SHP77 (cell line): ENCODE measurements at places on chromosomes 5 and 9.
A peak's percentile ranks its signal among the peaks of the same experiment; 100 is the strongest.

DNA sequence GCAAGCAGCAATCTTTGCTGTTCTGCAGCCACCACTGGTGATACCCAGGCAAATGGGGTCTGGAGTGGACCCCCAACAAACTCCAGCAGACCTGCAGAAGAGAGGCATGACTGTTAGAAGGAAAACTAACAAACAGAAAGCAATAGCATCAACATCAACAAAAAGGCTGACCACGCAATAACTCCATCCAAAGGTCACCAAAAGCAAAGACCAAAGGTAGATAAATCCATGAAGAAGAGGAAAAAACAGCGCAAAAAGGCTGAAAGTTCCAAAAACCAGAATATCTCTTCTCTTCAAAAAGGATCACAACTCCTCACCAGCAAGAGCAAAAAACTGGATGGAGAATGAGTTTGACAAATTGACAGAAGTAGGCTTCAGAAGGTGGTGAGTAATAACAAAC is 23.4 kb downstream of the FRMD3 start:
- no peak for DNase-seq

GRCh38 chr5:114360816-114361723 is 800 bp upstream of the KCNN2 start:
- DNase-seq, result no peak

DNA sequence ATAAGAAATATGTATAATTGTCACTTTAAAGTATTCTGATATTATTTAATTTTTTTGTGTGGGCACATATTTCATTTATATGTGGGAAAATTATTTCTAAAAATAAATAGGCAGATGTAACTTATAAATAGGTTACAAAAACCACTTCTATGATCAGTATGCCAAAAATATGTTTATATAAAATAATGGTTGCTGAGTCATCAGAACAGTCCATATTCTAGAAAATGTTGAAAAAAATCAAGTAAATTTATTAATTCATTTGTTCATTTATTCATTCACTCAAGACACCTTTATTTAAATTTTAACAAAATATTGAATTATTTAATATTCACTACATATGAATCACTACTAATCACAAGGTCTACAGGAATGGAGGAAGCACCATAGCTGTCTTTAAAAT is 1387.3 kb upstream of the C9orf72 start:
- DNase-seq, result no peak

DNA sequence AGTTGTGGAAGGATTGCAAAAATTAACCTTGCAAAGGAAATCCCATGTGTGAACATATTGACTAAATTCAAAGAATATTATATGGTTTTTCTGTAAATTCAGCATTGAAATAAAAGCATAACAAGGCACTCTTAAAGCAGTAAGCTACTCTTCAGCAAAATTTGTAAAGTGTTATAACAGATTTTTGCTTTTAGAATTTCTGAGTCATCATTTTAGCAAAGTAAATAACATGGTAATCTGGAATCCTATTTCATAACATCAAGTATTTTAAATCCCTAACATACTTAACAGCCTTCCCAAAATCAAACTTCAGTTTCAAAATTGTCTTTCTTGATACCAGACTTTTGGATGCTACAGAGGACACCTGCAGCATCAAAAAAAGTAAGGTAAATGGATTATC is 436.0 kb upstream of the CDH9 start:
- DNase-seq, result no peak

- peak; percentile 36 for DNase-seq
Observed at GRCh38 chr9:115593587-115594091, 475.7 kb upstream of the TNC start.

- no peak for DNase-seq
Observed at GRCh38 chr5:113062869-113063508, 86.4 kb downstream of the DCP2 start.

DNA sequence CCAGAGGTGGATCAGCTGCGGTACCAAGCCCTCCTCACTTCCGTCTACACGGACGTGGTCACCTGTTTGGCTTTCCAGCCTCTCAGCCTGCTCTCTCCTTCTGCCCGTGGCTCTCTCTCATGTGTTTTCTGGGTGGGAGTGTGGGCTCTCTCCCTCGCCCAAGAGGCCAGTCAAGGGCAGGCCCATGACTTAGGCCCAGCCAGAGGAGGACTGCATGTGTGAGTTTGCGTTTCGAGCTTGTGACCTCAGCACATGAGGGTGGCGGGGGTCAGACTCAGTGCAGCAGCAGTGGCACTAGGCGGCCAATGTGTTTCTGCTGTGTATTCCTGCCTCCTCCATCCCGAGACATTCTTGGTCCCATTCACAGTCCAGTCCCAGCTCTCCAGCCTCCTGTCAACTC is 82.5 kb upstream of the SMIM23 start:
- no peak for DNase-seq

DNA sequence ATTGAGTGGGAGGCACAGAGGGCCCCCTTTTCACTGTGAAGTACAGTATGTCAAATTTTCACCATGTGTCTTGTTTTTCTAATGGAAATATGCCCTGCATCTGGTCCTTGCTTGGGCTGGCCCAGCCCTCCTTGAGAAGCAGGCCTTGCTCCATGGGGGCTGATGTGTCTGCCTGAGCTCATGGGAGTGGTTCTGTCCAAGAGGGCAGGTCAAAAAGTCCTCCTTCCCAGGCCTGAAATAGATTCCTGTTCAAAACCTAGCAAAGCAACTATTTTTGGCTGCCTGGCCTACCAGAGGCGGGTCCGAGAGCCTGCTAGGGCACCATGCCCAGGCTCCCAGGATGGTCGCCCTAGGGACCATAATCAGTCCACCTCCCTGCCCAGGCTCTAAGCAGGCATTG is 40.5 kb upstream of the NEURL1B start:
- DNase-seq, result no peak

DNA sequence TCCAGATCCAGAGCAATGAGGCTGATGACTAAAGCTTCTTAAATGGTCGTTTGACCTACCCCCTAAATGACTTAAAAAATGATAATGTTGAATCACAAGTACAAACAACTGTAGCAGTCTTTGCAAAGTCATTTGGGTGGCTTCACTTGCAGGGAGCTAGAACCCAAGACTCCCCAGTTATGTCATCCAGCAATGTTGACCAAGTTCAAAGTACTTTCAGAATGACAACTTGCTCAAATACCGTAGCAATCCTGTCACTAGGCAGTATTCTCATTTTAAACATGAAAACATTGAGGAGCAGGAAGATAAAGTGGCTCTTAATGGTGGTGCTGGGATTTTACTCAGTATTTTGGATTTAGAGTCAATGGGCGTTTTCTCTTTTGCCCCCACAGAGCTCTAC is 1217.0 kb upstream of the DMAC1 start:
- DNase-seq, result no peak

- no peak for DNase-seq
Observed at GRCh38 chr9:18909140-18910018, 123.6 kb downstream of the SAXO1 start.

- no peak for DNase-seq
Observed at GRCh38 chr5:139403418-139403786, 487 bp downstream of the SPATA24 start.

GRCh38 chr5:134736173-134736812 is 2.1 kb upstream of the CAMLG start:
- no peak for DNase-seq

- no peak for DNase-seq
Observed at GRCh38 chr5:145953202-145953601, 16.8 kb downstream of the SH3RF2 start.

GRCh38 chr5:177429248-177430040 is 3.0 kb downstream of the GRK6 start:
- DNase-seq, result no peak

DNA sequence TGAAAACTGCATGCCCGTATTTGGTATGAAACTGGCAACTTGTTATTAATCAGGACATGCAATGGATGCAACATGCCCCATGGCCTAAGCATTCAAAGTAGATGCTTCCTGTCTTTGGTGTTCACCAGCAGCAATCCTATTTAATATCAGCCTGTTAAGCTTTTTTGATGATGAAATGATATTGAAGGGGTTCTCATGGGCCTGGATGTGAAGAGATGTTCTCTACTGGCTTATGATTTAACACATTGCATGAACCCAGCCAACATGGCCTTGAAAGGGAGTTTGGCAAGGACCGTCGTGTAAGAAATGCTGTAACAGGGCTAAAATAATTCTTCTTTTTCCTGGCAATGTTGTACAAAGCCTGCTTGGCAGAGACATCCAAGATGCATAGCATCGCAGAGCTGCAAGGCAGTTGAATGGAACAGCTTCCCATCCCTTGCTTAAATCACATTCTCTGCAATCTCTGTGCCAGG is 111.2 kb downstream of the SMARCA2 start:
- DNase-seq, result no peak

DNA sequence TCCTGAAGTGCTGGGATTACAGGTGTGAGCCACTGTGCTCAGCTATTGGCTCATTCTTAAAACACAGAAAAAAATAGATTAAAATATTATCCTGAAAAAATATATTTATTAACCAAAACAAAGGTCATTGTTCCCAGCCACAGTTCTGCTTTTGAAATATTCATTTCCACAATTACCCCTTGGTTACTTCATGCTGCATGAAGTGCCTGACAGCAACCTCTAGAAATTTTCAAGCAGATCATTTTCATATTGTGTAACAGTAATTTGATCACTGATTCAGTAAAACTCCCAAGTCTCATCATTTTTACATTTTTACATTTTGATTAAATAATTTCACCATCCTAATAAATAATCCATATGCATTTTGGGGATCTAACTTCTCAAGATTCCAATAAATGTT is 18.8 kb upstream of the GNAQ start:
- DNase-seq, result no peak

- DNase-seq, result no peak
Observed at GRCh38 chr5:133669472-133669871, 57.1 kb upstream of the FSTL4 start.

- DNase-seq, result no peak
Observed at GRCh38 chr5:54700986-54701578, 183.5 kb downstream of the SNX18 start.

DNA sequence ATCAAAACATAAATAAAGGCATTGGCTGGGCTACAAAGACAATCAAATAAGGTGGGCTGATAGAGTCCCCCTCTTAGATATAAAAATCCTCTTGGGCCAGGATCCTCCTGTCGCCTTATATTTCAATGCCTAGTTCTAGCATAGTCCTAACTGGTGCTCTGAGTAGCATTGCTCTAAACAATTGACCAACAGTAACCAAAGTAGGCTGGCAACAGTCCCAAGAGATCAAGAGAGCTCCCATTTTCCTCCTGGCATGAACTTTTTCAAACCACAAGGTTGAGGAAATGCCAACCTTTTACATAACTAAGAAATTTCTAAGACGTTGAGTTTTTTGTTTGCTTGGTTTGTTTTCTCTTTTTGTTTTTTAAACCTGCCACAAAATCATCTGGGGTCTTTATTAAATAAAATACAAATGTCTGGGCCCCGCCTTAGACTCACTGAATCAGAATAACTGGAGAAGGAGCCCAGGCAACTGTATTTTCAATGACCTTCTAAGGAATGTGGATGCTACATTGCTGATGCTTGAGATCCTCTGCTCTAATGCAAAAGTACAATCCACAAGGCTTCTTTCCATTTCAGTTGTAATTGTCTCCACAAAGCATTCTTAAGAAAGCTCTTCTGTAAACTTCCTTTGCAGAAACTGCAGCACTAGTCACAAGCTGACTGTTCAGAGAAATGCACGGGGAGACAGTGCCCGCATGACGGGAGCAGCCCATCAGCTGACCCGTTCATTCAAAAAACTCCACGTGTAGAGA is 2.9 kb downstream of the SLC45A2 start:
- no peak for DNase-seq

GRCh38 chr5:171872666-171873065 is 87.0 kb downstream of the SMIM23 start:
- DNase-seq, result no peak

GRCh38 chr5:174731214-174732035 is 7.0 kb downstream of the MSX2 start:
- no peak for DNase-seq

DNA sequence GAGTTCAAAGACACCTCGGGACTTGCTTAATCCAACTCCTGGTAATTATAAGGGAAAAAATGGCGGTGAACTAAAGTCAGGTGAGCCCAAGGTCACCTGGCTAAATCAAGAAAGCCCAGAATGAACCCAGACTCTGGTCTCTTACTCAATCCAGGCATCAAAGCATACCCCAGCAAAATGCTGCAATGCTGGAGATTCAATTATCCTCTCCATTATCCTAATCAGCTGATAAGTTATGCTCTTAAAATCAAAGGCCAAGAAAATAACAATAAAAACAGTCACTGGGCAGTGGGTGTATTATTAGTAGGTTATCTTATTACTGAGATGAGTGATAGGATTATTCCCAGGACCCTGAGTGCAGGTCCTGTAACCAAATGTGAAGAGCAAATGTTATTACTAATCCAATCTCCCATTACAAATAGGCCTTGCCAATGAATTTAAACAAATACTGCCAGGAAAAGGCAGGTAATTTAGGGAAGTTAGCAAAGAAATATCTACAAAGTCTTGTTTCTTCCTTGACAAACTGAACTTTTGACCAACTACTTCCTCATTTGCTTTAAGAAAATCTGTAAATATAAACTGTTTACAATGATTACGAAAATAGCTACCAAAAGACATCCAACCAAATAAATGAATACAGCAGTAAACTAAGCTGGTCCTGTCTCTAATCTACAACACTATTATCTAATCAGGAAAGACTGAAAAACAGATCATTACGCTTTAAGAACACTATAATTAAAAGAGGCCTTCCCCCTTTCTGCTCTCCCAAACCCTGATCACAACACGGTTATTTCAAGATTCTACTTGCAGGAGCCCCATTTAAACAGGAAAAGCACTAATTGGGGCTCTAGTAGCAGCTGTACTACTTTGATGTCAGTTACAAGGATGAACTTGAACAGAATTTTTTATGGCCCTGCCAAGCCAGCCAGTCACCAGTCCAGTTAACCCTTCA is 103.2 kb downstream of the MED27 start:
- DNase-seq, result no peak

DNA sequence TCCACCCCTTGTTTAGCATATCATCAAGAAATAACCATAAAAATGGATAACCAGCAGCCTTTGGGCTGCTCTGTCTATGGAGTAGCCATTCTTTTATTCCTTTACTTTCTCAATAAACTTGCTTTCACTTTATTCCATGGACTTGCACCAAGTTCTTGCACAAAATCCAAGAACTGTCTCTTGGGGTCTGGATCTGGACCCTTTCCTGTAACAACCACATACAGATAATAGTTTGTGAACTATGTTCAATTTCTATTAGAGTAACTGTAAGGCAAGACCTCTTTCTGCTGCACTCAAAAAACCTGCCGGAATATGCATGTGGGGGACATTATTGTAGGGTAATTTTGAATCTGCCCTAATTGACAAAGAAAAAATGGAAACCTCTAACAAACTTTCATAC is 66.9 kb upstream of the TMEM215 start:
- no peak for DNase-seq

DNA sequence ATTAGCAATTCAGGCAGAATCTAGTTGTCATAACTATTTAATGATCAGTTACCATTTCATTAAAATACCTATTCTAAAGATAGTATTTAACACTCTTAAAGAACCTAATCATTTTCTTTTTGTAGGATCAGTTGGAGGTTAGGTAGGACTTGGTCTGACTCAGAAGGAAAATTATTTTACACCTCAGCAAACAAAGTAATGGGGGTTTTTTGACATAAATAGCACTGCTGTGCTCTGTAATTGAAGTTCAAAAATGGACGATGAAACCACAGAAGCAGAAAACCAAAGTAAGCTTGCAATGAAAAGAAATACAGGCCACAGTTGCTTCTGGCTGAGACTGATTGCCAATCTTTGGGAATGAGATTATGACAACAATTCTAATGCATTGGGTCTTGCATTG is 187.0 kb upstream of the TRPM3 start:
- DNase-seq, result no peak

GRCh38 chr5:84779186-84779585 is 394.5 kb upstream of the EDIL3 start:
- DNase-seq, result no peak
